Lower leg skin (tissue), 4 donors: ENCODE measurements at places on chromosomes 12 and 14.

DNA sequence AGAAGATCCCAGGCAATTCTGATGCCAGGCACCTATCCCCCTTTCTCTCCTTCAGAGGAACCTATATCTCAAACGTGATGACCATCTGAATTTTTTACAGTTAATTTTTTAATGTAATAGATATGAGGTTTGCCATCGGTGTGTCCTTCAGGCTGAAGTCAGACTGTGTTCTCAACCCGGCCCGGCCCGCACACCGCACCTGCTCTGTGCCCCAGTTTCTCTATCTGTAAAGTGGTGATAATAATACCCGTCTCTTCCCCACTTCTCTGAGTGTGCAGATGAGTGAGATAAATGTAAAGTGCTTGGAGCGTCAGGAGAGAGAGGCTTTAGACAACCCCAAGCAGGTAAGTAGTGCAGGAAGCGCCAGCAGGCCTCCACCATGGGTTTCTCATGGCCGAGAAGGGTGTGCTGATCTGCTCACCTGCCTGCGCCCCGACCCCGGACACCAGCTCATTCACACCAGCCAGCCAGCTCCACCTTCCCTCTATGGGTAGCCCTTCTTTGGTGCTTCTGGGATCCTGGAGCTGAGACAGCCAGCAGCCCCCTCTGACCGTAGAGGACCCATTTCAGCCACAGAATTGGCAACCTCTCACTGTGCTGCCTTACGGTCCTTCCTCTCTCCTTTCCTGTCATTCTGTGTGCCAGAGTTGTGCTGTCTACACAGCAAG lies 80.0 kb downstream of the ZFP36L1 start:
- no peak for DNase-seq

GRCh38 chr12:93266-94005 lies 26.9 kb downstream of the IQSEC3 start:
- no peak for DNase-seq

GRCh38 chr12:7369274-7369729 lies 65.4 kb downstream of the ACSM4 start:
- DNase-seq, result peak; percentile 86

GRCh38 chr12:69343357-69343756 lies 4.8 kb upstream of the LYZ start:
- DNase-seq, result no peak

DNA sequence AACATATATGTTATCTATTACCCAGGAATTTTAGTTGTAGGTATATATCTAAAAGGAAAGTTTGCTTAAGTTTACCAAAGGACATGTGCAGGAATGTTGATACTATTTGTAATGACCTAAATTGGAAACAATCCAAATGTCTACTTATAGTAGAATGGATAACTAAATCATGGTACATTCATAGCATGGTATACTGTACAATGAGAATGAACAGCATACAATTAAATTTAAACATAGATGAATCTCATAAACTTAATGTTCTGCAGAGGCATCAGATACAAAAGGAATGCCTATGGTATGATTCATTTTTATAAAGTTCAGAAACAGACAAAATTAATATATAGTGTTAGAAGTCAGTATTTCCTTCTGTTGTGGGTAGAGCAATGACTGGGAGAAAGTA lies 135.4 kb downstream of the GPHN start:
- DNase-seq, result no peak

DNA sequence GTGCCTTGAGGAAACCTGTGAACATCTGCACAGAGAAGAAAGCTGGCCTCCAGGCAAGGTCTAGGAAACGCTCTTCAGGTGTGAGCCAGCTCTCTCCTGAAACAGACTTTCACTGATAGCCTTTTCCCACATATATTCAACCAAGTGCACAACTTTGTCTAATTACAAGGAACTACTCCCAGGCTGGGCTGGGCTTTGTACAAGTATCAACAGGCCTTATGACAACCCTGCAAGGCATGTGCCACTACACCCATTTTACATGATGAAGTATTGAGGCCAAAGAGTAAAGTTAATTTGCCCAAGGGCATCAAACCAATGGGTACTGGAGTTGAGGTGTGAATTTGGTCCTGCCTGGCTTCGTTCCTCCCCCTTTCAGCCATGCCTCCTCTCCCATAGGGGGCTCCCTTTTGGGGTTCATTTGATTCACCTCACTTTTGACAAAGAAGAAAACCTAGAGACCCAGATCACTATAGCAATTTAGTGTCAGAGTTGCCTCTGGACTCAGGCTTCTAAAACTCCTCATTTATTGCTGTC lies 2.1 kb downstream of the CSRP2 start:
- DNase-seq, result no peak

DNA sequence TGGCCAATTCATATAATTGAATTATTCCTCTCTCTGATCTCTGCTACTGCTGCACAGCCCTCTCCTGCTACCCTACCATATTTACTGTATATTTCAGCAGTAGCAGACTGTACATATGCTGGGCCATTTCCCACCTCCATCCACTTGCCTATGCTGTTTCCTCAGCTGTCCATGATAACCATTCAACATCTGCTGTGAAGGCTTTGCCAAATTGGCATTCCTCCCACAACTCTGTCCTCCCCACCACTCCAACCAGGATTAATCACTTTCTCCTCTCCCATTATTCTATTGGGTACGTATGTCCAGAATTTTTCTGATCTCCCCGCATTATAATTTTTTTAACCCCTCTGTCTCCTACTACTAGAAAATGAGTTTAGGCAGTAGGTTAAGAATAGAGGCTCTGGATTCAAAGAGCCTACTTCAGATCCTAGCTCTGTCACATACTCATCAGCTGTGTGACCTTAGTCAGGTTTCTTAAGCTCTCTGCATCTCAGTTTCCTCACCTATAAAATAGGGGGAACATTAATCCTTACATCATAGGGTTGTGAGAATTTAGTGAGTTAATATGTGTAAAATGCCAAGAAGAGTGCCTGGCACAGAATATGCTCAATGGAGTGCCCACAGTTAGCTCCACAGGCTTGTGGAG lies 123.3 kb downstream of the KICS2 start:
- no peak for DNase-seq

- DNase-seq, result no peak
These were observed 12.9 kb downstream of the BCL2L14 start for GRCh38 chr12:12083688-12084087.

GRCh38 chr12:3727354-3727753 lies 25.6 kb downstream of the CRACR2A start:
- DNase-seq, result no peak

- DNase-seq, result no peak
These were observed 736.8 kb upstream of the USP15 start for GRCh38 chr12:61523276-61523992.

DNA sequence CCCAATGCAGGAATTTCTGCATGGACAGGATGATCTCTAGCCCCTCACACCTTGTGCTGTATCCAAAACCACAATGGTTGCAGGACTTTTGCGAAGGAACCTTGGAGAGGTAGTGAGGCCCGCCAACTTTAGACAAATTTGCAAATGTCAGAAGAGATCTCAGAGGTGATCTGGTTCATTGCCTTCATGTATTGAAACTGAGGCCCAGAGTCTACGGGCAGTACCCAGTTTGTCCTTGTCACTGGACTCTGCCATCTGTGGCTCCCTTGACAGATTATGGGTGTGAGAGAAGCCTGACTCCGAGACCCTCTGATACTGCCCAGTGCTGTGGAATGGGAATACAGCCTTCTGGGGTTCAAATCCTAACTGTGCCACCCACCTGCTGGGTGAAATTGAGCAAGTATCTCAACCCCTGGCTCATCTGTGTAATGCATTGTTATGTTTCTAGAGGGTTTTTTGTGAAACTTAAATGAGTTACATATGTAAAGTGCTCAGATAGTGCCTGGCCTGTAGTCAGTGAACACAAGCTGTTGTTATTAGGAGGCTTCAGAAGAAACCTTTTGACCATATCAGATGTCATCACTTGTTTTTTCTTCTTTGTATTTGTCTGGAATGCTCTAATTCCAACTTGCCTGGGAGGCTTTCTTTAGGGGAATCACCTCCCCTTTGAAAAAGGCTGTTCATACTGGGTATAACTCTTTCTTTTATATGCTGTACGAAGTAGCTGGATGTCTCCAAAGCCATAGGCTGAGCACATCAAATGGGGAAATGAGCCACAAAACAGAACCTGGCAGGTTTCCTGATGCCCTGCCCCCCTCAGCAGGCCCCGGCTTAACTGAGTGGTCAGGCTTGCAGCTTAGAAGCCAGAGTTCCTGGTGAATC lies 71.4 kb upstream of the SRSF5 start:
- DNase-seq, result peak; percentile 84

GRCh38 chr12:123960029-123960735 lies 12.4 kb downstream of the CCDC92 start:
- no peak for DNase-seq

- DNase-seq, result no peak
These were observed 449.5 kb downstream of the BCAT1 start for GRCh38 chr12:24499151-24500146.

- DNase-seq, result no peak
These were observed 28.7 kb downstream of the FBXO21 start for GRCh38 chr12:117161460-117162166.

- DNase-seq, result no peak
These were observed 26.0 kb downstream of the ADIPOR2 start for GRCh38 chr12:1716911-1717310.

DNA sequence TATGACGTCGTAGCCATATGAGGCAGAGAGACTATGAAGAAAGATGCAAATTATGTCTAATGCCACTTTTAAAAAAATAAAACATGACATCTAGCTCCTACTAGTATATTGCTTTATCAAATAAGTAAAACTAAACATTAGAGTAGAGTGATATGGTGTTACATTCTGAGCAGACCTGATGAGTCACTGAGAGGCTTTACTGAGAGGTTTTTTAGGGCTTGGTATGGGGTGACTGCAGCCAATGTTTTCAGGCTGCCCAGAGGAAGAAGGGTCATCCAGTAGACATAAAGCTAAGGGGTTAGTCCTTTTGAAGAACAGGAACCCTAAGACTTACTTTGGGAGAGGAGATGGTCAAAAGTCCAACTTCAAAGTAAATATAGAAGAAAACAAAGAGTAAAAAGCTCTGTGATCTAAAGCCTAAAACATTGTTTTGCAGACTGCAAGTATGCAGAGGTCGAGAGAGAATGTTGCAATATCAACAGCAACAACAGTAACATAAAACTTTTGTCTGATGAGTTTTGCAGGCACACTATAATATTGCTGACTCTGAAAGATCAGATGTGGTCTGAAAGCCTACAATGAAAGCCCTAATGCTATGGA lies 774.7 kb downstream of the TMTC2 start:
- DNase-seq, result no peak

- DNase-seq, result no peak
These were observed 274.5 kb upstream of the DIO2 start for GRCh38 chr14:80485764-80486163.

- DNase-seq, result no peak
These were observed 37.5 kb downstream of the RPGRIP1 start for GRCh38 chr14:21317398-21317797.

GRCh38 chr14:76937181-76938091 lies 91.1 kb downstream of the IRF2BPL start:
- no peak for DNase-seq

DNA sequence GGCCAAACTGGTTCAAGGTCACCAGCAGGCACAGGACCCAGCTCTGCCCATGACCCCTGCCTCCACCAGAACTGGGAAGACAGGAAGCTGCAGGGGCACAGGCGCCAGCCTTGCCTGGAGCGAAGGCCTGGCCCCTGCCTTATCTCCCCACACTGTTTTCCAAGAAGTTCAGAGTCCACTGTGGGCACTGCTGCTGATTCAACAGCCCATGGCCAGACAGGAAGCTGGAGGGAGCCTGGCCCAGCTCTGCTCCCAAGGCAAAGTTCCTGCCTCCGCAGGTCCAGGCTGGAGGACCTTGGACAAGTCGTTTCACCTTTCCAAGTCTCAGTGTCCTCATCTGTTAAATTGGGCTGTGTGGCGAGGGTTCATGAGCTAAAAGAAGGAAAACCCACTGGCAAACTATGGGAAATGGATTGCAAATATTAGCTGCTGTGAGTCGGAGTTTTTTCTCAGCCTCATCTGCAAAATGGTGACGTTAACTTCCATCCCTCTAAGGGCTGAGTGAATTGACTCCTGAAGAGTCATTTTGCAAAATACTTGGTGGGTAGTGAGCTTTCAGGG lies 1.2 kb downstream of the PHETA1 start:
- DNase-seq, result no peak

- no peak for DNase-seq
These were observed 78.3 kb downstream of the AEBP2 start for GRCh38 chr12:19517583-19517982.

GRCh38 chr12:113186666-113187325 lies 1.3 kb downstream of the RITA1 start:
- DNase-seq, result no peak

DNA sequence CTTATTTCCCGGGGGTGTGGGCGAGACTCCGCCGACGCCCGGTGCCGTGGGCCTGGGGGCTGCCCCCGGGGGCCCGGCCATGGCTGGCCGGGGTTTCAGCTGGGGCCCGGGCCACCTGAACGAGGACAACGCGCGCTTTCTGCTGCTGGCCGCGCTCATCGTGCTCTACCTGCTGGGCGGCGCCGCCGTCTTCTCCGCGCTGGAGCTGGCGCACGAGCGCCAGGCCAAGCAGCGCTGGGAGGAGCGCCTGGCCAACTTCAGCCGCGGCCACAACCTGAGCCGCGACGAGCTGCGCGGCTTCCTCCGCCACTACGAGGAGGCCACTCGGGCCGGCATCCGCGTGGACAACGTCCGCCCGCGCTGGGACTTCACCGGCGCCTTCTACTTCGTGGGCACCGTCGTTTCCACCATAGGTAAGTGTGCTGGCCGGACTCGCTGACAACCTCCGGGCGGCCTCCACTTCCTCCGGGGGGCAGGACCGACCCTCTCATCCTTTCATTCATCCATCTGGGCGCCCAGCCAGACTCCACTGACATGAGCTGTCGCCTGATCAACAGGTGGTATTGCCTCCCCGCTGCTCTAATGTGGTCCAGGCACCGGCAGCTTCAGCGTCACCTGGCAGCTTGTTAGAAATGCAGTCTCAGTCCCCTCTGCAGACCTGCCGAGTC lies 467 bp downstream of the KCNK13 start:
- no peak for DNase-seq

- no peak for DNase-seq
These were observed 18.1 kb upstream of the DIABLO start for GRCh38 chr12:122243965-122244364.

DNA sequence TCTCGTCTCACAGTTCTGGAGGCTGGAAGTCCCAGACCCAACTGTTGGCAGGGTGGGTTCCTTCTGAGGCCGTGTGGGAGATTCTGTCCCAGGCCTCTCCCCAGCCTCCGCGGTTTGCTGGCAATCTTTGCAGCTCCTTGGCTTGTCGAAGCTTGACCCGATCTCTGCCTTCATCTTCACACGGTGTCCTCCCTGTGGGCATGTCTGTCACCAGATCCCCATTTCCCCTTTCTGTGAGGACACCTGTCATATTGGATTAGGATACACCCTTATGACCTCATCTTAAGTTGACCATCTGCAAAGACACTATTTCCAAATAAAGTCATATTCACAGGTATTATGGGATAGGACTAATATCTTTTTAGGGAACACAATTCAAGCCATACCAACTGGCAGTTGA lies 22.6 kb upstream of the LRP1-AS start:
- DNase-seq, result no peak

- DNase-seq, result no peak
These were observed 10.4 kb upstream of the SOX5 start for GRCh38 chr12:23959826-23960225.
